ENCODE measurements at places on chromosomes 5 and 9. TPM values are rescaled to one million over a fixed set of nuclear protein-coding genes. Genes with fewer than 3 reads are reported as not detected.

- no peak for DNase-seq
Observed at GRCh38 chr9:38380230-38380871, 12.2 kb upstream of the ALDH1B1 start.

GRCh38 chr9:129258823-129259301, 80.8 kb upstream of the IER5L start:
- no peak for DNase-seq

DNA sequence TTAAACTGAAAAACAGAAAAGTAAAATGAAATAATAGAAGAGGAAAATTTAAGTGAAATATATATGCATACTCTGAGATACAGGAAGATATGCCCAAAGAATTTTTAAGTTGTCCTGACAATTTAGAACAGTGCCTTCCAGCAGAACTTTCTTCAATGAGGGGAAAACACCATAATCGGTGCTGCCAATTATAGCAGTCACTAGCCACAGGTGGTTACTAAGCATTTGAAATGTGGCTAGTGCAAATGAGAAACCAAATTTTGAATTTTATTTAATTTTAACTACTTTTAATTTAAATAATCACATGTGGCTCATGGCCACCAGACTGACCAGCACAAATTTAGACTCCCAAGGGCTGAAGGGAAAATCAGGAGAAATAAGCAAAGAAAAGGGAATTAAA, 410.6 kb downstream of the RAB3C start:
- DNase-seq: no peak

Gene RNF183
- polyA plus RNA-seq: 6.0 TPM

Gene NTNG2
- polyA plus RNA-seq: 0.34 TPM
